ENCODE measurements at places on chromosomes 7 and 10.

DNA sequence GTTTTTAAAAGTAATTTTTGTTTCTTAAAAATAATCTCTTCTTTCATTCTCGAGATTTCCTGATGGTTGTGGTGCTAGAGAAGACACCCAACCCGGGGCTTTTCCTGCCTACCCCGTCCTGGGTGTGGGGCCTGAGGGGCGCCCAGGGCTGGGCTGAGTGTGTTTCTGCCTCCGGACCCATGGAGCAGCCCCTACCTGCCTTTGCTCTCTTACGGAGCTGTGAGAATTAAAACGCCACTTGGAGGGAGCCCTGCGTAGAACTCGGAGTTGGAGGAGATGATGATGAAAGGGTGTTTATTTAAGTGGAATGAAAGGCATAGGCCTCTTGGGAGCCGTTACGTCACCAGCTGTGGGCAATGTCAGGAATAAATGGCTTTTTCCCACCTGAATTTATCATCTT is 261.8 kb upstream of the SHH start:
- H3K27ac ChIP-seq = no peak overlapping the region
- H3K4me1 ChIP-seq = no peaks in the 10 kb centered on the region
- H3K4me3 ChIP-seq = no peak overlapping the region
- H3K36me3 ChIP-seq = no peaks in the 10 kb centered on the region
- no peak for DNase-seq
- H3K27me3 ChIP-seq = no peaks in the 10 kb centered on the region

DNA sequence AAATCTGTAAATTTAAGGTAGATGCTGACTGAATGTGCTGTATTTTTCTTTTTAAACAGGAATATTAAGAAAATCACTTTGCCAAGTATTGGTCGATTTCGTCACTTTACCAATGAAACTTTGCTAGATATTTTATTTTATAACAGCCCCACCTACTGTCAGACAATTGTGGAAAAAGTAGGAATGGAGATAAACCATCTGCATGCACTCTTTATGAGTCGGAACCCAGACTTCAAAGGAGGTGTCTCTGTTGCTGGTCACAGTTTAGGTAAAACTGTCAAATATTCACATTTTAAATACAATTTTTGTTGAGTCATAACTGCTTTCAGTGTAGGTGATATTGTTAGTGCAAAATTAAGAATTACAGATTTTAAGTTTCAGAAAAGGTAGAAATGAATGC is 25.2 kb downstream of the SEC23IP start:
- peaks cover 31% of the 10 kb centered on the region for H3K36me3 ChIP-seq
- no peaks in the 10 kb centered on the region for H3K27me3 ChIP-seq
- H3K4me1 ChIP-seq = no peaks in the 10 kb centered on the region
- H3K27ac ChIP-seq = no peak overlapping the region

DNA sequence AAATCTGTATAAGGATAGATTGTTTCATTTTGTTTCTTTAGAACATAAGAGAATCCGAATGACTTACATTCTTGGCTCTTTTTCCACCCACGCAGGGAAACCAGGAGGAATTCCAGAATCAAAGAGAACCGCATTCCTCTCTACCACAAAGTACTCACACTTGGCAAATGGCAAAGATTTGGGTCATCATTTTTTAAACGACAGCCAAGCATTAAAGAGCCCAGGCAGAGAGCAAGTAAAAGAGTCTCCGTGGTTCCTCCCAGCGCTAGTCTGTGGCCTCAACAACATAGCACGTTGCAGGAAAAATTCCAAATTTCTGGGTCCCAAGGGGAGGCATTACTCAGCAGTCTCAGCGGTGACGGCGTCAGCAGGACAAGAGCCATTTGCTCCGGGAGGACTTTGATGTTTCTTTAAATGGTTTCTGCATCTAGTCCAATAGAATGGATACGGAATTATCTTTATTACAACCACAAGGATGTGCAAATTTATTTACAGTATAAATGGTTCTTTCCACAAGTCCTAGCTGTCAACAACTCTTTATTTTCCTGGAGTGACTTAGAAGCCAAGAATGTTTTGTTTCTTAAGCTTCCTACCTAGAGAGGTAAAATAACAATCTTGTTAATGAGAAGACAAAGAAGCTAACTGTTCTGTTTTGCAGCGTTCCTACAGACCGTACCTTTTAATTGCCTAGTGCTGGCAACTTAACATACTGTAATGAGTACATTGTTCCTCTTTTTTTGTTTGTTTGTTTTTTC is 232.5 kb downstream of the SKIDA1 start:
- DNase-seq = peak; percentile 82
- H3K4me3 ChIP-seq = peak overlapping the region; percentile 57
- no peaks in the 10 kb centered on the region for H3K27me3 ChIP-seq
- H3K27ac ChIP-seq = peak overlapping the region; percentile 83
- H3K36me3 ChIP-seq = no peaks in the 10 kb centered on the region

DNA sequence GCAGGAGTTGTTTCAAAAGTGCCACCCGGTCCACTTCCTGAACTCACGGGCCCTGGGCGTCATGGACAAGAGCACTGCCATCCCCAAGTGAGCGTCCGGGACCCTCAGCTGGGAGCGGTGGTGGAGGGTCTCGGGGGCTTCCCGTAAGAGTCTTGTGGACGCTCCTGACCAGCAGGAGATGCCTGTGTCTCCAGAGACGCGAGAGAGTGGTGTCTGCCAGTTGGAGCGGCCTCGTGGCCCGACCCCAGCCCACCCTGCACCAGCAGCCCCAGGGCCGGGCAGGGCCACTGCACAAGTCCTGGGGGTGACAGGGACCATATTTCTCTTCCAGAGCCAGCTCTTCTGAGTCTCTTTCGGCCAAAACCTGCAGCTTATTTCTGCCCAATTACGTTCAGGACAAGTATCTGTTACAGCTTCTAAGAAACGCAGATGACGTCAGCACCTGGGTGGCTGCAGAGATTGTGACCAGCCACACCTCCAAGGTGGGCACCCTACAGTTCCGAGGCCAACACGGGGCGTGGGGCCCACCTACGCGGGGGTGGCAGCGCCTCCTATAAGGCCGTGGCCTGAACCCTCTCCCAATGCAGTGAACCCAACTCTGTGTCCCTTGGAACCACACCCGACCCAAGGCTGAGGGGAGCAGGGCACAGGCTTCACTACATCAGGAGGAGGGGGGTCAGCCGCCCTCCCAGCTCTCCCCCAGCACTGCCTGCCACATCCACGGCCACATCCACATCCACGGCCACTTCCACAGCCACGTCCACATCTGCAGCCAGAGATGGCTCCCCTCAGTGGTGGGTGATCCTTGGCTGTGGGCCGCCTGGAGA is 16.2 kb upstream of the UTF1 start:
- DNase-seq = no peak
- no peaks in the 10 kb centered on the region for H3K4me1 ChIP-seq
- no peak overlapping the region for H3K4me3 ChIP-seq
- H3K27me3 ChIP-seq = no peaks in the 10 kb centered on the region
- H3K27ac ChIP-seq = no peak overlapping the region

DNA sequence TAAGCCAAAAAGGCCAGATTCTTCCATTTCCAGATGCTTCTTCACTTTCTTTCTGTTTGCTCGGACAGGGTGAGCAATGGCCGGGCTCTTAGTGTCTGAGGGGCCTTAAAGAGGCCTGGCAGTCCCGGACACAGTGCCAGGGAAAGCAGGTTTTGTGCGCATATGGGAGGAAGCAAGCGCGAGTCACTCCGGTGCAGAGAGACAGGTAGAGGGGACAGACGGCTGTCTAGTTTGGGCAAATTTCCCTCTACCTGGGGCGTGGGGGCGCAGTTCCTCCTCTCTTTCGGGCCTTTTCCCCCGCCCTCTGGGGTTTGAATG is 4.7 kb downstream of the NEUROD6 start:
- H3K27me3 ChIP-seq = peaks cover 29% of the 10 kb centered on the region
- H3K4me3 ChIP-seq = no peak overlapping the region
- no peak for DNase-seq
- no peak overlapping the region for H3K27ac ChIP-seq

DNA sequence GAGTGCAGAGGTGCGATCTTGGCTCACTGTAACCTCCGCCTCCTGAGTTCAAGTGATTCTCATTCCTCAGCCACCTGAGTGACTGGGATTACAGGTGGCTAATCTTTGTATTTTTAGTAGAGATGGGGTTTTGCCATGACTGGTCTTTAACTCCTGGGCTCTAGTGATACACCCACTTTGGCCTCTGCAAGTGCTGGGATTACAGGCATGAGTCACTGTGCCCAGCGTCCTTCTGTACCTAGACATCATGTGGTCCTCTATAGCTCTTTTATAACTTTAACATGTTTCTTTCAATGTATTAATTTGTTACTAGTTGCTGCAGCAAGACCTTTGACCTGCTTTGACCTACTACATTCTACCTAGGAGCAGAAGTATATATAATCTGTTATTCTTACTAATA is 38.7 kb upstream of the BICC1 start:
- no peak overlapping the region for H3K4me3 ChIP-seq
- H3K4me1 ChIP-seq = peaks cover 16% of the 10 kb centered on the region
- no peaks in the 10 kb centered on the region for H3K36me3 ChIP-seq
- no peak for DNase-seq

GRCh38 chr10:79191951-79192676 is 123.3 kb downstream of the ZMIZ1 start:
- H3K4me1 ChIP-seq = peaks cover 17% of the 10 kb centered on the region
- H3K4me3 ChIP-seq = no peak overlapping the region
- H3K27me3 ChIP-seq = no peaks in the 10 kb centered on the region
- no peak overlapping the region for H3K27ac ChIP-seq
- H3K36me3 ChIP-seq = peaks cover 3% of the 10 kb centered on the region

GRCh38 chr7:155356323-155357105 is 58.8 kb downstream of the INSIG1 start:
- H3K4me3 ChIP-seq = no peak overlapping the region
- H3K27me3 ChIP-seq = no peaks in the 10 kb centered on the region
- H3K36me3 ChIP-seq = no peaks in the 10 kb centered on the region

DNA sequence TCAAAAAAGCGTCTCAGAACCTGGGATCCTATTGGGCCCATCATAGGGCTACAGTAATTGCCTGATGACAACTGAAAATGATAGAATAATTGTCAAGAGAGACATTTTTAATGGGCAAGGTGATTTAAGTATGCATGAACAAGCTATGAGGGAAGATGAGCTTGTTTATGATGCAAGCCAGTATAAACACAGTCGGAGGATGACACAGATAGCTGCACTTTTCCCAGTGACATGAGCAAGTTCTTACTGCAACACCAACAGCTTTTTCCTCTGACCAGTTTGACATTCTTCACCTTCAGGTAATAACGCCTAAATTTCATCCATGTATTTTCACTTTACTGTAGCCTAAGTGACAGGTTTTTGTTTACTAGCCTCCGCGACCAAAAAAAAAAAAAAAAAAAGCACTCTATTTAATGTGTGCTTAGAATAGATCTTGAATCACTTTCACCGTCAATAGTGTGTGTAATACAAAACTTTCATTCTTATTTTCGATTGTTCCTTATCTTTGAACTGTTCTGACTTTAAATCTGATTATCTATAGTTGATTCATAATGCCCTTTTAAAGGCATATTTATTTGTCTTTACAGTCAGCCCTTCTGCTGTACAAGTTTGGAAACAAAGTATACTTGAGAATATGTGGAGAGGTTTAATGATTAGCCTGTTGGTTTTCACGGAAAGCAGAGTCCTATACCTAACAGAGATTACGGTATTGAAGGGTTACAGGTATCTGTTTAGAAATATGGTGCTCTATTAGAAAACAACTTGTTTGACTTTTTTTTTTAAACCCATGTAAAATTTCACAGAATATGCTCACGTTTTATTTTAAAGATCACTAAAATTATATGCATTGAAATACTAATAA is 1.7 kb downstream of the FOXP2 start:
- no peak overlapping the region for H3K27ac ChIP-seq
- H3K4me1 ChIP-seq = no peaks in the 10 kb centered on the region
- DNase-seq = no peak
- H3K36me3 ChIP-seq = no peaks in the 10 kb centered on the region
- H3K27me3 ChIP-seq = peaks cover 2% of the 10 kb centered on the region
- no peak overlapping the region for H3K4me3 ChIP-seq

GRCh38 chr10:107033799-107034422 is 130.6 kb downstream of the SORCS1 start:
- no peak overlapping the region for H3K4me3 ChIP-seq
- H3K4me1 ChIP-seq = no peaks in the 10 kb centered on the region
- DNase-seq = no peak
- H3K27me3 ChIP-seq = no peaks in the 10 kb centered on the region
- no peak overlapping the region for H3K27ac ChIP-seq

GRCh38 chr10:30991647-30992011 is 40.0 kb downstream of the ZNF438 start:
- no peak overlapping the region for H3K4me3 ChIP-seq
- no peaks in the 10 kb centered on the region for H3K27me3 ChIP-seq
- H3K36me3 ChIP-seq = no peaks in the 10 kb centered on the region
- DNase-seq = no peak
- H3K27ac ChIP-seq = no peak overlapping the region

DNA sequence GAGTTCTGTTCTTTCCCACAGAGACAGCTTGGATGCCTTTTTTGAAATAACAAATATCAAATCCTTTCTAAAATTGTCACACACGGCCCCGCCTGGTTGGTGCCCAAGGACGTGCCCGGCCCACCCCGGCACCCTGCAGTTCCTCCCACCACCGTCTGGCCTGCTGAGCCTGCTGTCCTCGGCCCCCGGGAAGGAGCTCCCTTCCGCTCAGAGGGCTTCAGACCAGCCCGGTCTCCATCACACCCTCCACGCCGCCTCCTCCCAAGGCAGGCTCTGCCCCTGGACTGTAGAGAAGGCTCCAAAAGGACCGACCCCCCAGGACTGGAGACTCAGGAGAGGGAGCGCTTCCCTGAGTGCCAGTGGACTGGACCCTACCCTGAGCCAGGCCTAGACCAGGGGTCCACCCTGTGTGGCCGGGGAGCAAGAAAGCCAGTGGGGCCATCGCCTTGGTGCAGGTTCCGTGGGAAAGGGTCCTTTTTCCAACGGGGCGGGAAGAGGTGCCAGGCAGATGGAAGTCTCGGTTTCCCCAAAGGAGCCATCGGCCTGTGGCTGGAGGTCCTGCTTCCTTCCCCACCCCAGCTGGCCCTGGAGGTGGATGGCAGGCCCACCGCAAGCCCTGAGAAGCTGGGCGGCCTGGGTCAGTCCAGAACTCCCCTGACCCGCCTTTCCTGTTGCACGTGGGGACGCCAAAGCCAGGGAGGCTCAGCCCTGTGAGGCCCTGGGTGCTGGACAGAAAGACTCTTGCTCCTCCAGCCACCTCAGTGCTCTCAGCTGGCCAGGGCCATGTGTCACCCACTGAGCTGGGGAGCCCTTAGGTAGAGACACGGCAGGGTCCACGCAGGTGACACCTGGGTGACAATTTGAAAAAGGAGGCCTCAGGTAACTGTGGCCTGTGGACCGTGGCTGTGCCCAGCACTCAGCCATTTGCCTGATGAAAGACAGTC is 69.8 kb downstream of the PWWP2B start:
- H3K27ac ChIP-seq = no peak overlapping the region
- no peaks in the 10 kb centered on the region for H3K4me1 ChIP-seq
- no peak overlapping the region for H3K4me3 ChIP-seq
- H3K36me3 ChIP-seq = no peaks in the 10 kb centered on the region
- no peaks in the 10 kb centered on the region for H3K27me3 ChIP-seq

DNA sequence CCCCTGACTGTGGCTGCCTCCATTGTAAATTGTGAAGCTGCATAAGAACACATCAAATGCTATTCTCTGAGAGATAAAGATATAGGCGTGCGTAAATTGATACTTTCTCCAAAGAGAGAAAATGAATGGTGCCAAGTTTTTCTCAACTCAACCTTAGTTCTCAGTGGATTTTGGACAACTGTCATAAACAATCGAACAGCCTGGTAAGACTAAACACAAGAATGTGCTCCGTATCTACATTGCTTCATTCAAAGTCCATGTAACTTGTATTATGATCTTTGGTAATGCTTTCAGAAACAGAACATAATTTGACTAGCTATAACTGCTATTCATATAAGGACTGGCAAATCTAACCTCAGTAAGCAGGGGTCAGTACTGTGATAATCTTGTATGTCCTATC is 429.1 kb downstream of the SEMA3D start:
- H3K36me3 ChIP-seq = no peaks in the 10 kb centered on the region
- H3K4me1 ChIP-seq = no peaks in the 10 kb centered on the region
- H3K4me3 ChIP-seq = no peak overlapping the region
